Heart left ventricle (tissue), 16 donors: ENCODE measurements at places on chromosomes 6 and 20. TPM values are rescaled to one million over a fixed set of nuclear protein-coding genes. Genes with fewer than 3 reads are reported as not detected.
A peak's percentile ranks its signal among the peaks of the same experiment; 100 is the strongest.

DNA sequence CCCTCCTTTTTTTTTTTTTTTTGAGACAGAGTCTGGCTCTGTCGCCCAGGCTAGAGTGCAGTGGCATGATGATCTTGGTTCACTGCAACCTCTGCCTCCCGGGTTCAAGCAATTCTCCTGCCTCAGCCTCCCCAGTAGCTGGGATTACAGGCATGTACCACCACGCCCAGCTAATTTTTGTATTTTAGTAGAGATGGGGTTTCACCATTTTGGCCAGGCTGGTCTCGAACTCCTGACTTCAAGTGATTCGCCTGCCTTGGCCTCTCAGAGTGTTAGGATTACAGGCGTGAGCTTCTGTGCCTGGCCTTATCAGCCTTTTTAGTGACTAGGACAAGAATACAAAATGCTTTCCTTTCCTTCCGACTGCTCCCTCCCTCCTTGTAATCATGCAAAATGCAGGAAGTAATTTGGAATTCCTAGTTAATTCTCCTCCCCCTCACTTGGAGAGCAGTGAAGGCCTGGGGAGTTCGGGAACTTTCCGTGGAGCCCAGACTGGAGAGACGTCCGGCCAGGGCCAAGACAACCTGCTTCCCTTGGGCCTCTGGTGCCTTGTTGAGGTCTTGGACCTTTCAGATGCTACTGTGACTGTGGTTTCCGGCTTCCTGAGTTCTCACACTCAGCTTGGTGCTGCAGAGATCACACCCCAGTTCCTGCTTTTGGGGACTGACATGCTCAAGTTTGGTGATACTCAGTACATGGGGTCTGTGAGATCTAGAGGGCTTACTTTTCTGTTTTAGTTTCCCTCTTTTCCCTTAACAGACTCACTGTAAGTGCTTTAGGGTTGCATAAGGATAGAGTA is 3.9 kb upstream of the PHF20 start:
- DNase-seq, result peak; percentile 84

DNA sequence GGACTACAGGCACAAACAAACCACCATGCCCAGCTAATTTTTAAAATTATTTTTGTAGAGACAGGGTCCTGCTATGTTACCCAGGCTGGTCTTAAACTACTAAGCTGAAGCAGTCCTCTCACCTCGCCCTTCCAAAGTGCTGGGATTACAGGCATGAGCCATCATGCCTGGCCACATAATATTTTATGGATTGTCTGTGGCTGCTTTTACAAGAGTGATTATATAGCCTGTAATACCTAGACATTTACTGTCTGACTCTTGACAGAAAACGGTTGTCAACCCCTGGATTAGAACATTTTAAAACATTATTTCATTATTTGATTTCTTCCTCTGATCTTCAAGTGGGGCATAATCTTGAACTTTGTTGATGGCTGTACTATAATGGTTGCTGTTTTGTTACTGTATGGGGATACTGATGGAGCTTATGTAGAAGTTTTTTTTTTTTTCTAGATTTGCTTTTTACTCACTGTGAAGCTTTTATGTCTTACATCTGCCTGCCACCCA is 14.3 kb downstream of the PARD6B start:
- no peak for DNase-seq

Gene CALHM4
- polyA plus RNA-seq, result not detected

DNA sequence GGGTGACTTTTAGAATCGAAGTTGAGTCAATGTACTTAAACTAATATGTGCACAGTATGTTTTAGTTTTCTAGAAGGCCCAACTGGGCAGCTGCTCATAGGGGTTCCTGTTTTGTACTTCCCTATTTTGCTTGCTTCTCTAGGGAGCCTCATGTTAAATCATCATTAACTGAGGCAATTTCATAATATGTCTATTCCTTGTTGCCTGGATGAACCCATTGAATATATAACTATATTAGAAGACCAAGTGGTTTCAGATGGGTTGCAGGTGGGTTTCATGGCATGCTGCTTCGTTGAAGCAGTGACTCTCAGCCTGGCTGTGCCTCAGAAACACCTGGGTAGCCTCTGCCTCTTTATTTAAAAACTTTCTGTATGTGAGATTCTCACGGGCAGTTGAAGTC is 22.2 kb downstream of the CARMIL1 start:
- DNase-seq, result no peak

DNA sequence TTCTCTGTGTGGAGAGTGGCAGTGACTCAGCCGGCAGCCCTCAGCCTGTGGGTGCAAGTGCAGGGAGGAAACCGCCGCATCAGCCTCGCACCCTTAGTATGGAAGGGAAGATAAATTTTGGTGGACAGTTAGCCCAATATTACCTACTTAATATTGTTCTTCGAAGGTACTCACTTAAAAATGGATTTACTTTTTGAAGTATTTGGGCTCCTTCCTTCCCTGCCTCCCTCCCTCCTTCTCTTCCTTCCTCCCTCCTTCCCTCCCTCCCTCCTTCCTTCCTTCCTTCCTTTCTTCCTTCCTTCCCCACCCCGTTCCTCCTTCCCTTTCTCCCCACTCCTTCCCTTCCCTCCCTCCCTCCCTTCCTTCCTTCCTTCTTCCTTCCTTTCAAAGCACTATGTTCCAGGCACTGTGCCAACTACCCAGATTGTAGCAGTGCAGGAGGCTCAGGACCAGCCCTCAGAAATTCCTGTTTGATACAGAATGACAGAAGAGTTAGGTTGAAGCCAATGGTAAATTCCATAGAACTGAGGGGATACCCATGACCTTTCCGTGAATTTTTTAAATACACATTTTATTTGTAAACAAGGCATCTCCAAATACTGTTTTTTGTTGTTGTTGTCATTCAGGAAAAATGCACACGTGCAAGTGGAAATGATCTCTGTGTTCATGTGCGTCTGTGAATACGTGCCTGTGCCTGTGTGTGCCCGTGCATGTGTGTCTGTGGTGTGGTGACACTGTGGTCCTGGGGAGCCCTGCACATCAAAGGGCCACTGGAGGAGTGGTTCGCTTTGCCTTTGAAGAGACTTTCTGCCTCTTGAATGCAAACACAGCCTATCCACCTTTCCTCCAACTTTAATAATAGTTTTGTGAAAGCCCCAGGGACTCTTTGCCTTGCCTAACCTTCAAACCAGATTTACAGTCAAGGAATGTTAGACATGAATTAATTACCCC is 141.7 kb downstream of the EDN3 start:
- no peak for DNase-seq

- no peak for DNase-seq
Observed at GRCh38 chr20:4585104-4585753, 136.5 kb upstream of the PRND start.

GRCh38 chr6:169424149-169424804 is 170.6 kb upstream of the THBS2 start:
- no peak for DNase-seq

GRCh38 chr20:58405504-58406291 is 16.7 kb downstream of the VAPB start:
- no peak for DNase-seq

Gene MROH8
- polyA plus RNA-seq, result 3.5 TPM

DNA sequence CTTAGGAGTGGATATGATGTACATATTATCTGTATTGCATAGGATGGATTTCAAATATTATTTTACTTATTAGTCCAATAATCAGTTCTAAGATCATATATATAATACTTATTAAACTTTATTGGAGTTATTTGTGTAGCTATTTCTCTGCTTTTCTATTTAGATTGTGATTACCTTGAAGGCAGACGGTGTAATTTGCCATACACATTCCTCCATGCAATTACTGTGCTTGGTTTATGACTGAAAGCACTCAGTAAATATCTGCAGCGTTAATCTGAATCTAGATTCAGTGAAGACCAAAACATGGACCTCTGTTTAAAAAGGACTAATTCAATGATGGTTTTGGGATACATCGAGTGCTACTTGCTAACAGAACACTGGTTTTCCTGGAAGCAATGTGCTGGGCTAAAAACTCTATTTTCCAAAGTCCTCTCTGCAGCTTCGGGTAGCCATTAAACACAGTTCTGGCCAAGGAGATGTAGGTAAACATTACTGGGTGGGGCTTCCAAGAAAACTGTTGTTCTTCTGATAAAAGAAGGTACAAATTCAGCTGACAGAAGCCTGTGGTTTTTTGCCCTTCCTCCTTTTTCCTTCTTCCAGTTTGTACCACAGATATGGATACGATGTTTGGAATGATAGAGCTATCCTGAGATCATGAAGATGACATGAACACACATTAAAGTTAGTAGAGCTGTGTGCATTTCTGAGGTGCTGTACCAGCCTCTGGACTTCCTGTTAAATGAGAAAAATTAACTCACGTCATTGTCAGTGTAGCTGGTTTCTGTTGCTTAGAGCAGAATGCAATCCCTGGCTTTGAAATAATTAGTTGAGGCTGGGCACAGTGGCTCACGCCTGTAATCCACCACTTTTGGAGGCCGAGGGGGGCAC is 136.5 kb upstream of the NUP153 start:
- no peak for DNase-seq

Gene REV3L
- 6.1 TPM for polyA plus RNA-seq

DNA sequence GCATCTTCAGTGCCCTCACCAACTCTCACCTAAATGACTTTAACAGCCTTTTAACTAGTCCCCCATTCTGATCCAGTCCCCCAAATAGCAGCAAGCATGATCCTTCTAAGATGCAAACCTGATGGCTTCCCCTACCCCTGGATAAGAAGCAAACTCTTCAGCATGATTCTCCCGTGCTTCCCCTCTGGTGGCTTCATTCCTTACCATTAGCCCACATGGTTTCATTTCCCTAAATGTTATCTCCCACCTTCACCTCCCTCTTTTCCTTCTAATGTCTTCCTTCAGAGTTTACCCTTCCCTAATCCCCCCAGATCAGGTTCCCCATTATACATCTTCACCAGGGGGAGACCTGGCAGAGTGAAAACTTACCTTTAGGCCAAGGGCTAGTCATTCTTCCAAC is 4.0 kb upstream of the RAB5IF start:
- no peak for DNase-seq

- peak; percentile 21 for DNase-seq
Observed at GRCh38 chr6:145147981-145148749, 587.2 kb downstream of the EPM2A start.

GRCh38 chr6:112595841-112596240 is 248.7 kb downstream of the RFPL4B start:
- no peak for DNase-seq

GRCh38 chr6:38846361-38846760 is 131.2 kb downstream of the DNAH8 start:
- no peak for DNase-seq

- DNase-seq, result no peak
Observed at GRCh38 chr6:46437671-46438221, 53.5 kb downstream of the RCAN2 start.

DNA sequence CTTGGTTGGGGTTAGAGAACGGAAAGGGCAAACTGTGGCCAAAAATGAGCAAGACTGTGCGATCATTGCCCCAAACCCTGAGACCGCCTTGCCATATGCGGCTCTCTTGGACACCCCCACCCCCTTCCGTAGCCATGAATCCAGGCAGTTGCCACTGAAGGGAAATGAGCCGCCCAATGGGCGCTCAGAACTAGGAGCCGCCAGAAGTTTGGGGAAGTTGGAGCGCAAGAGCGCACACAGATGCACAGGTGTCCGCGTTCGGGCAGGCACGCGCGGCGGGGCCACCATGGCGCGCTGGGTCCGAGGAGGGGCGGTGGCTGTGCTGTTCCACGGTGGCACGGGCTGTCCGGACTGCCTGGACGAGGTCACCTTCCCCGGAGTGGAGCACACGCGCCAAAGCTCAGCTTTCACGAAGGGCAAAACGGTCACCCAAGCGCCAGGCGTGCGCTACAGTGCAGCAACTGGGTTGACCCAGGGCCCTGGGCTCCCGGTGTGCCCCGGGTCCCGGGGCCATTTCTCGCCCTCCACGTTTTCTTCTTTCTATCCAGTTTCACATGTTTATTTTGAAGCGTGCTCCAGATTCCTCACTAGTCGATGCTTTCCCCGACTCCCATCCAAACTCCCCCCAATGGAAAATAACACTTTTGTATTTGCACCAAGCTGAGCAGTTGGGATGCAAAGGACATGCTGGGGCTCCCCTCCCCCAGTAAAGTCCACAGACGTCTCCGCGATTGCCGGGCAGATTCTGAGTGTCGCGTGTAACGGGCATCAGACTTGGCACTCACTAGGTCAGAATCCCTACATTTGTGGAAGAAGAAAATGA is 906 bp upstream of the PDE10A start:
- DNase-seq, result no peak

Gene SOX18
- polyA plus RNA-seq, result 31.1 TPM

Gene LBP
- polyA plus RNA-seq, result not detected

Gene MRPS18B
- polyA plus RNA-seq, result 102 TPM

DNA sequence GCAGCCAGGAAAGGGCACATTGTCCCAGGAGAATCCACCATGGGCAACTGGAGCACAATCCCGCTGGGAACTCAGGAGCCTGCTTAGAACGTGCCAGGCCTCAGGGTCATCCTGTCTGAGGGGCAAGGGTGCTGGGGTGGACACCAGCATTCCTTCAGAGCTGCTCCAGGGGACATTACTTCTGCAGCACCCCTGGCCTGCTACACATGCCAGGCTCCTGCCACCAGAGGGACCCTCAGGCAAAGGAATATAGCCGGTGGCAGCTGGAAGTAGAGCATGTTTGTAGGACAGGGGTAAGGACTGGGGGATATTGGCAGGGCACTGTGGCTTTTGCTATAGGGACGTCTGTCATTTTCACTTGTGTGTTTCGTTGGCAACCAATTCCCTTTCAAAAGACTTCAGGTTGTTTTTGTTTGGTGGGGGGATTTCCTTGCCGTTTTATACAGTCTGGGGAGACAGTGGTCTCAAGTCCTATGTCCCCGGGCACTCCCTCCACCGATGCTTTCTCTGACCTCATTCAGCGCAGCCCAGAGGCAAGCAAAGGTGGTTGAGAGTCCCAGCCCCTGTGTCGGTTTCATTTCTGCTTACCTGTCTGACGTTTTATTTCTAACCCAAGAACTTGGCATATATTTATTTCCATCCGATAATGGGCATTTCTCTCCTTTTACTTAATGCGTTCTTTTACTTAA is 130.8 kb downstream of the JPH2 start:
- peak; percentile 58 for DNase-seq

Gene TPD52L1
- 51.5 TPM for polyA plus RNA-seq

Gene MYLK2
- polyA plus RNA-seq, result 0.23 TPM

DNA sequence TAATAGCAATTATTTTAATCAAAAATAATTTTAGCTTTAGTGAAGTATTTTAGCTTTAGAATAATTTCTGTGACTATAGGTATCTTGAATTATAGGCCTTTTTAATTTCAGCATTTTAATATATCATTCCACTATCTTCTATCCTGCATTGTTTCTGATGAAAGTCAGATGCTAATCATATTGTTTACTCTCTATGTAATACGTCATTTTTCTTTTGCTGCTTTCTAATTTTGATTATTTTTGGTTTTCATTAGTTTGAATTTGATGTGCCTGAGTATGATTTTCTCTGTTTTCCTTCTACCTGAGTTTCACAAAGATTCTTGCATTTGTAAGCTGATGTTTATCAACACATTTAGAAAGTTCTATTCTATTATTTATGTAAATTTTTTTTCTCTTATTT is 17.4 kb upstream of the ADGRG6 start:
- no peak for DNase-seq

Gene RFX6
- polyA plus RNA-seq, result not detected

Gene CEP250
- 13.0 TPM for polyA plus RNA-seq

Gene PPP1R16B
- polyA plus RNA-seq, result 1.9 TPM

GRCh38 chr20:34824452-34824805 is 1.0 kb downstream of the NCOA6 start:
- peak; percentile 60 for DNase-seq

Gene CST9
- not detected for polyA plus RNA-seq

Gene GSTA1
- polyA plus RNA-seq, result not detected
